A549 treated with ZK216348 at 1 μM for 4 hours (cell line): ENCODE measurements at places on chromosomes 7 and 10. TPM values are rescaled to one million over a fixed set of nuclear protein-coding genes. Genes with fewer than 3 reads are reported as not detected.

The ATG9B gene
- 0.25 to 0.94 TPM (median 0.43 TPM) in 5 replicates for total RNA-seq

The SOSTDC1 gene
- total RNA-seq: not detected in 5 replicates

The PHYH gene
- total RNA-seq: 30.4 to 36.7 TPM (median 32.0 TPM) in 5 replicates

The CRYGN gene
- not detected in 5 replicates for total RNA-seq
